ENCODE measurements at places on chromosomes 6 and 20. TPM values are rescaled to one million over a fixed set of nuclear protein-coding genes. Genes with fewer than 3 reads are reported as not detected.

The FOXF2 gene
- total RNA-seq = 17.7 TPM

The PLAGL2 gene
- total RNA-seq = 13.2 TPM

The GPSM3 gene
- 0.57 TPM for total RNA-seq

The CFAP206 gene
- total RNA-seq = 0.69 TPM

The CPXM1 gene
- not detected for total RNA-seq

The CRIP3 gene
- 0.20 TPM for total RNA-seq

The MMP24 gene
- total RNA-seq = 18.7 TPM

The HACE1 gene
- 2.5 TPM for total RNA-seq

The CD24 gene
- total RNA-seq = 281 TPM

The AP5S1 gene
- total RNA-seq = 16.3 TPM

The FABP7 gene
- not detected for total RNA-seq

The DEFB124 gene
- not detected for total RNA-seq

The BCAS4 gene
- total RNA-seq = 35.0 TPM

The TASP1 gene
- total RNA-seq = 12.2 TPM

The GMDS gene
- total RNA-seq = 7.7 TPM

The SCP2D1 gene
- total RNA-seq = not detected

The MUC21 gene
- not detected for total RNA-seq

The FNDC11 gene
- 0.09 TPM for total RNA-seq

The SLC22A7 gene
- total RNA-seq = not detected

The ZKSCAN3 gene
- 2.1 TPM for total RNA-seq

The PDYN gene
- total RNA-seq = not detected

The KCNK16 gene
- total RNA-seq = not detected

The CLVS2 gene
- 0.07 TPM for total RNA-seq

The OOEP gene
- total RNA-seq = not detected

The ADAM33 gene
- 0.06 TPM for total RNA-seq

The FAM209A gene
- total RNA-seq = 0.59 TPM

The ABHD16B gene
- total RNA-seq = not detected

The KHDC1L gene
- not detected for total RNA-seq

The SLC32A1 gene
- total RNA-seq = not detected

The SENP6 gene
- 31.4 TPM for total RNA-seq

The INSM1 gene
- total RNA-seq = not detected

The CAP2 gene
- total RNA-seq = 11.7 TPM

The MDFI gene
- total RNA-seq = 0.86 TPM

The TSHZ2 gene
- not detected for total RNA-seq

The C20orf204 gene
- 0.37 TPM for total RNA-seq

The KCNK17 gene
- total RNA-seq = not detected

The TFB1M gene
- total RNA-seq = 7.5 TPM

The ARFGEF3 gene
- total RNA-seq = 0.63 TPM
